Uterus (tissue), 4 donors: ENCODE measurements at places on chromosomes 1 and 21.

DNA sequence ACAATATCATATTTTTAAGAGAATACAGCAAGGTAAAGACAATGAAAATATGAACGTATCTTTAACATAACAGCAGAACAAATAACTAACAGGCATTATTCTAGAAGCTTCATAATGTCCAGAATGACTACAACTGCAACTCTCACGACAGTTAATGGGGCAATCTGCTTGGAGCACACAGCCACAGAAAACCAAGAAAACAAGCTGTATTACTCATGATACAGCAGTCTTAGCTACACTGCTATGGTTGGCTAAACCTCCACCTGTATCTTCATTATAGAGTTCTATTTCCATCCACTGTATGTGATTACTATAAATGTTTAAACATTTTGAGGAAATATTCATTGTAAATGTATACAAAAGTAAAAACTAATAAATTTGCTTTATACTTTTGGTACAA lies 139.9 kb downstream of the DPYD start:
- no peak for DNase-seq

GRCh38 chr1:233331676-233332519 lies 4.4 kb downstream of the MAP3K21 start:
- DNase-seq: no peak

DNA sequence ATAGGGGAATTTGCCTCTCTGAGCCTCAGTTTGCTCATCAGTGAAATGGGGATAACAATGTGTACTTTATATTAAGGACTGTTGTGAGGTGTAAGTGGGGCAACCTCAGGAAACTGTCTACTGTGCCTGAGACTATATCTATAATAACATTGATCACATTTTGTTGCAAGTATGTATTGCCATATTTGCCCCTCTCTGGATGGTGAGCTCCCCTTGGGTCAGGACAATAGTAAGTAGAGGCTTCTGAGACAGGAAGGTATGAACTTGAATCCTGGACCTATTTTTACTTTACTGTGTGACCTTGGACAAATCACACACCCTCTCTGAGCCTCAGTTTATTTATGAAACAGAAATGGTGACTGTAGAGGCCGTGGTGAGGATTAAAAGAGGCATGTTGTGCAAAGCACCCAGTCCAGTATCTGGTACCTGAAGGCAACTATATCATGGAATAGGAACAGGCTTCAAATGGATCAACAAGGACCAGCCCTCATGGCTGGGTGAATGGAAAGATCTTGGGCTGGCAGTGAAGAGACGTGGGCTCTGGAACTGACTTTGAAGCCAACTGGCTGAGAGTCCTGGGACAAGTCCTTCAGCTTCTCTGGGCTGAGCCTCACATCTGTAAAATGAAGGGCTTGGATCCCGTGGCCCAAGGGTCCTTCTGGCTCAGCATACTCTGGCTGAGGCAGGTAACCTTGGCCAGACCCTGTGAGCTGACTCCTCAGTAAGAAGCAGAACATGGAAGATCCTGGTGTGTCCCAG lies 35.0 kb upstream of the ID3 start:
- DNase-seq: no peak

DNA sequence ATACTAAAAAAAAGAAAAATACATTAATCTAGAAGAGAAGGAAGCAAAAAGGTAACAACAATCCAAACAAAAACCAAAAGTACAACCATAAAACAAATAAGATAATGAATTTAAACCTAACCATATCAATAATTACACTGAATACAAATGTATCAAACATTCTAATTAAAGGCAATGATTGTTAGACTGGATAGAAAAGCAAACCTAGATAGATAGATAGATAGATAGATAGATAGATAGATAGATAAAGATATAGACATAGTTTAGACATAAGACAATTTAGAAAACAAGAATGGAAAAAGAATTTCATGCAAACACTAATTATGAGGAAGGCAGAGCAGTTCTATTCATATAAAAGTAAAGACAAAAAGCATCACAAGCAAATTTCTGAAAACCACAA lies 24.9 kb downstream of the DENND1B start:
- no peak for DNase-seq

GRCh38 chr1:231093156-231093922 lies 53.3 kb upstream of the FAM89A start:
- DNase-seq: no peak

DNA sequence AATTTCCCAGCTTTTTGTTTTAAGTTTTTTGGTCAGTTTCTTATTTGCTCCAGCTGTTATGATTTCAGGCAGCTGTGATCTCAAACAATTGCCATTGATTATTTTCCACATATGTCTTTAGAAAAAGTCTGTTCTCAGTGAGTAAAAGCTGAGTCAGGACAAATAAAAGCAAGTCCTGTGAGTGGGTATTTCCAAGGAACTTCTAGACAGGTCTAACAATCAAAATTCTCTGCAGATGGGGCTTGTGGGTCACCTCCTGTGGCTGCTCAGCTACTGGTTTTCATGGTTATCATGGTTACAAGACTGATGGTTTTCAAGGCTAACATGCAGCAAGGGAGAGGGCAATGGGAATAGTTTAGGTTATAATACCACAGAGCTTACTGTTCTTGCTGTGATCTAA lies 585.7 kb downstream of the LMO4 start:
- no peak for DNase-seq

- no peak for DNase-seq
Observed at GRCh38 chr1:41918450-41919043, at the start of gene HIVEP3. HIVEP3 (minus strand) TSS chr1:41918922.

DNA sequence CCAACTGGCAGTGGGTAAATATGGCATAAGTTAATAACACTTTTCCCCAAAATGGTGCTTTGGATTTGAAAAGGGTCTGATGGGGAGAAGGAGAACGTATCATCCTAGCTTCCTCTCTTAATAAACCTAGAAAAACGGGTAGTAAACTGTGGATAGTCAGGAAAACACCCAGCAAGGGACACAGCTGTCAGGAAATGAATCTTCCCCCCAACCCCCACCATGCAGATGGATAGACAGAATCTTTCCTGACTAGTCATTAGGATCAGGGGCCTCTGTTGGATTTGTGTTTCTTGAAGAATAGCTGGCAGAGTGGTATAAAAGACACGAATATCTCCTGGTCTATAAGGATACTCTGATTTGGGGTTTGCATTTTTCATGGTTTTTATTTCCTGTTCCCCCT lies 22.5 kb upstream of the LAX1 start:
- no peak for DNase-seq

DNA sequence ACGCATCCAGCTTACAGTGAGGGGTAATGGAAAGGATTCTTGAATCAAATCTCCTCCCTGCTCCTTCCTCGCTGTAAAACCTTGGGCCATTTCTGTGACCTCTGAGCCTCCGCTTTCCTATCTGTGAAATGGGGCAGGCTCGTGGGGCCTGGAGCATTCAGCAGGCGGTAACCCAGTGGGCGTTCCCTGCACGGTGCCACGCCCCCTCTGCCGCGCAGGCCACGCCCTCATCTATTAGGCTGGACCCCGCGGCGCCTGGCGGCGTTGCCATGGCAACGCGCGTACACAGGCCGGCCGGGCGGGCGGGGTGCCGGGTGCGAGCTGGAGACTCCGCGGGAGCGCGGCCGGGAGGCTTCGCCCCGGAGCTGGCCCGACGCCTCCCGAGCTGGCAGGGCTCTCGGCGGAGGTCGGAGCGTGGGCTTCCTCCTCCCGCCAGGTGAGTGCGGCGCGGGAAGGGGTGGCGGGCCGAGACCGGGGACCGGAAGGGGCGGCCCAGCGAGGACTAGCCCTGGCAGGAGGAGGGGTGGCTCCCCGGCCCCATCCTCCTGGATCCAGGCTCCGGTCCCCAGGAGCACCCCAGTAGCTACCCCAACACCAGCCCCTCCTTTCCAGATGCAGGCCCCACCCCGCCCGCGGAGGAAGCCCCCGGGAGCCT lies at the start of gene FHAD1:
Gene FHAD1, plus strand, starts transcription at position 264 of the 655 bp plus-strand sequence. CDS start 4,562 bp downstream, outside the sequence.
- DNase-seq: peak; percentile 47

GRCh38 chr1:65068202-65069010 lies 79.6 kb upstream of the AK4 start:
- DNase-seq: peak; percentile 29

DNA sequence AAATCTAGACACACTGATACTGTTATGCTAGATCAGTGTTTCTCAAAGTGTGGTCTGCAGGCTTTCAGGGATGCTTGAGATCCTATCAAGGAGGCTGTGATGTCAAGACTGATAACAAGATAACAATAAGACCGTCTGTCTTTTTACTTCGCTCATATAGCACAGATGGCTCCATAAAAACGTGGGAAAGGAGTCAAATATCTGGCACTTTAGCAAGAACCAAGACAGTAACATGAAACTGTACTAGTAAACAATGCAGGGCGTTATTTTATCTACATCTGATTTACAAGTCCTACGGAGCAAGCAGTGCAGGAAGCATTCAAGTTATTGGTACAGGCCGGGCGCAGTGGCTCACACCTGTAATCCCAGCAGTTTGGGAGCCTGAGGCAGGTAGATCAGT lies 3.6 kb upstream of the SPRR3 start:
- no peak for DNase-seq

DNA sequence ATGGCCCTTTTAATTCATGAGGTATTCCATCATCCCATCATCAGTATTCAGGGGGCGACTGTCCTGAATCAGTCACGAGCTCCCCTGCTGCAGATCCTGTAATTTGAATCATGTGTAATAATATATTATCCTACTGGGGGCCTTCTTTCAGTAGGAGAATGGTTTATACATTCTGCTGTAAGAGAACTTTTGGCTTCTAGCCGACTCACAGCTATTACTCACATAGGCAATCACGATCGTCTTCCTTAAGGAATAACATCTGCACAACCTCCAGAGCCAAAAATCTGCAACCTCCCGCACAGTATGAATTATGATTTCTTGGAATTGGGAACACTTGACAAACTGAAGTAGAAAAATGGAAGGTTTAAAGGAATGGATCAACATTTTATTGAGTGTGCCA lies 343.0 kb downstream of the USP25 start:
- DNase-seq: peak; percentile 81

- peak; percentile 35 for DNase-seq
Observed at GRCh38 chr1:235910357-235911299, 43.9 kb upstream of the LYST start.

DNA sequence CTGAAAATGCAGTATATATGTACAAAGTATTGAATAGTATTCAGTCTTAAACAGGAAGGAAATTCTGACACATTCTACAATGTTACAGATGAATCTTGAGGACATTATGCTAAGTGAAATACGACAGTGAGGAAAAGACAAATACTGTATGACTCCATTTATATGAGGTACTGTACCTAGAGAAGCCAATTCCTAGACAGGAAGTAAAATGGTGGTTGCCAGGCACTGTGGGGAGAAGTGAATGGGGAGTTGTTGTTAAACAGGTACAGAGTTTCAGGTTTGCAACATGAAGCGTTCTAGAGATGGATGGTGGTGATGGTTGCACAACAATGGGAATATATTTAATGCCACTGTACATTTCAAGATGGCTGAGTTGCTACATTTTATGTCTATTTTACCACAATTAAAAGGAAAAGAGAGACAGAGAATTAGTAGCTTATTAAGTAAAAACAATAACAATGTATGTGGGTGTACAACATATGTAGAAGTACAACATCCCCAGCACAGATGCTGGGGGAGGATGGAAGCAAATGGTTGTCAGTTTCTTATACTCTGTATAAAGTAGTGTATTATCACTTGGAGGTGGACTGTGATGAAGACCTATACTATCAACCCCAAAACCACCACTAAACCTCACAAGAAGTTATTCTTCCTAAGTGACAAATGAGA lies 3.9 kb upstream of the RAB4A start:
- DNase-seq: no peak

GRCh38 chr1:3053986-3054385 lies 15.0 kb upstream of the PRDM16 start:
- no peak for DNase-seq

DNA sequence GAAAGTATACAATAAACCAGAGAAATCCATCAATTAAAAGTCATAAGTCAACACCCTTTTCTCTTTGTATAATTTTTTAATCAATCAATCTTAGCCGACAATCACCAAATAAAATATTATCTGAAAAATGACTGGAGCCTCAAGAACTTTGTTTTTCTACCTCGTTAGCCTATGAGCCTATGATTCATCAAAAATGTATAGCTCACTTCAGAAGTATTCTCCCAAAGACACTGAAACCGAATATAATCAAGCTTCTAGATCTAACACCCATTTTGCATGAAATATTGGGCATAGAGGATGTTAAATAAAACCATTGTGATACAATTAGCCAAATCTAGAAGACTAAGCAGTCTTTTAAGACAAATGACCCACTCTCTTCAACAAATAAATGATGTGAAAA lies 17.8 kb upstream of the RSBN1 start:
- no peak for DNase-seq

GRCh38 chr21:35467566-35467965 lies 418.5 kb upstream of the RUNX1 start:
- DNase-seq: no peak

- no peak for DNase-seq
Observed at GRCh38 chr1:48576565-48576964, 104.6 kb upstream of the SPATA6 start.

DNA sequence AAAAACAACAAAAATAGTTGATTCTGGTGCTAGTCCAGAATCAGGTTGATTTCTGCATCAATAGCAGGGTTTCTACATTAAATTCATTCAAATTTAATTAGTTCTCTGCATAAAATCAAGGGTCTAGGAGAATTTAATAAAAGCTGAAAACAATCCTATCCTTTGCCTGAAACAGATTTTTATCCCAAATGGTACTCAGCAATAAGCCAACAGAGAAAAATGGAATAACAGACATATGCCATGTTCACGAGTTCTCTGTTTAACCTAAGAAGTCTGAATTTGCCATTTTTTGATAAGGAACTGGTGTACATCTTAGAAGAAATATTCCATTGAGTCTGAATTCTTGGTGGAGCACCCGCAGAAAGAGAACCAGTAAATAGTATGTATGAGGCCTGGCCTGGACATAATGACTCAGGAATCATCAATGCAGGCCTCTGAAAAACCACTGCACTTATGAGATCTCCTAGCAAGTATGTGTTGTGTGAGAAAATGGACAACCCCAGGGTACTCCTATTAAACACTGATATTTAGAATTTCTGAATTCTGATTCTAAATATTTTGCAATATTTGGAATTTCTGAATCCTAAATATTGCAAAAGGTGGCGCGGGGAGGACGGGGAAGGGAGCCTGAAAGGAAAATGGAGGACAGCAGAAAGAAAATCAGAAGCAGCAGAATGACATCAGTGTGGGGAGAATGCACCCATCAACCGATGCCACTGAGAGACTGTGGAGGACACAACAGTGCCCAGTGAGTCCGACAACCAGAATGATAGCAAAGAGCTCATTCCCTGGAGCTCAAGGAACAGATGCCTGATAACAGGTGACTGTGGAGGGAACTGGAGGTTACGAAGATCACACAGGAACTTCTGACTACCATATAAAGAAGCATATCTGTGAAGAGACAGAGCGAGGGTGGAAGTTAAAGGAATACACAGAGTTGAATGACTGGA lies 97.6 kb downstream of the APP start:
- no peak for DNase-seq

GRCh38 chr1:180600343-180600742 lies 31.5 kb upstream of the XPR1 start:
- no peak for DNase-seq

GRCh38 chr1:25503551-25504426 lies 39.6 kb upstream of the LDLRAP1 start:
- no peak for DNase-seq

- no peak for DNase-seq
Observed at GRCh38 chr1:207302618-207303393, 18.7 kb upstream of the CD55 start.
